CD14-positive monocyte (primary cell): ENCODE measurements at places on chromosomes 7 and 10.

GRCh38 chr10:109861081-109861480 is 62.2 kb downstream of the XPNPEP1 start:
- H3K4me3 ChIP-seq: no peak overlapping the region
- DNase-seq: no peak

- no peaks in the 10 kb centered on the region for H3K27me3 ChIP-seq
- H3K36me3 ChIP-seq: peaks cover 6% of the 10 kb centered on the region
- no peak overlapping the region for H3K27ac ChIP-seq
- no peak overlapping the region for H3K4me3 ChIP-seq
- H3K4me1 ChIP-seq: no peaks in the 10 kb centered on the region
- DNase-seq: no peak
Observed at GRCh38 chr10:103079100-103079499, 114.0 kb downstream of the NT5C2 start.

- peaks cover 33% of the 10 kb centered on the region for H3K4me1 ChIP-seq
- no peaks in the 10 kb centered on the region for H3K27me3 ChIP-seq
- no peak for DNase-seq
- no peak overlapping the region for H3K4me3 ChIP-seq
- no peaks in the 10 kb centered on the region for H3K36me3 ChIP-seq
Observed at GRCh38 chr10:88493691-88494483, 89.2 kb downstream of the RNLS start.

- DNase-seq: no peak
- no peaks in the 10 kb centered on the region for H3K4me1 ChIP-seq
- H3K27ac ChIP-seq: no peak overlapping the region
- H3K36me3 ChIP-seq: no peaks in the 10 kb centered on the region
Observed at GRCh38 chr7:95793658-95794057, 21.3 kb downstream of the DYNC1I1 start.

DNA sequence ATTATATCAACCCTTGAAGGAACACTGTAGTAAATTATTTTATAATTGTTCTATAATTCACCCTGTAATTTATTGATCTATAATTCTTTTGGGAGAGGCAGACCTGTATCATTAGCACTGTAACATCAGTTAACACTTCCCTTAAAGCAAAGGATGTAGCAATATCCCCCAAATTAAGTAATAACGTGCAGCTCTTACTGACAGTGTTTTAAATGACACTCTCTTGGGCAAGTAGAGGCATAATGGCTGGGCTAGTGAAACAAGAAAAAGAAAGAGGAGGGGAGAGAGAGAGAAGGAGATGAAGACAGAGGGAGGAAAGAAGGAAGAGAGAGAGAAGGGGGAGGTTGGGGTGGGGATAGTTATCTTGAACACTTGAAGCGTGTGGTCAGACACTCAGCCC is 161.0 kb upstream of the RNF32 start:
- no peak for DNase-seq
- peaks cover 6% of the 10 kb centered on the region for H3K4me1 ChIP-seq
- no peak overlapping the region for H3K27ac ChIP-seq
- H3K27me3 ChIP-seq: no peaks in the 10 kb centered on the region

DNA sequence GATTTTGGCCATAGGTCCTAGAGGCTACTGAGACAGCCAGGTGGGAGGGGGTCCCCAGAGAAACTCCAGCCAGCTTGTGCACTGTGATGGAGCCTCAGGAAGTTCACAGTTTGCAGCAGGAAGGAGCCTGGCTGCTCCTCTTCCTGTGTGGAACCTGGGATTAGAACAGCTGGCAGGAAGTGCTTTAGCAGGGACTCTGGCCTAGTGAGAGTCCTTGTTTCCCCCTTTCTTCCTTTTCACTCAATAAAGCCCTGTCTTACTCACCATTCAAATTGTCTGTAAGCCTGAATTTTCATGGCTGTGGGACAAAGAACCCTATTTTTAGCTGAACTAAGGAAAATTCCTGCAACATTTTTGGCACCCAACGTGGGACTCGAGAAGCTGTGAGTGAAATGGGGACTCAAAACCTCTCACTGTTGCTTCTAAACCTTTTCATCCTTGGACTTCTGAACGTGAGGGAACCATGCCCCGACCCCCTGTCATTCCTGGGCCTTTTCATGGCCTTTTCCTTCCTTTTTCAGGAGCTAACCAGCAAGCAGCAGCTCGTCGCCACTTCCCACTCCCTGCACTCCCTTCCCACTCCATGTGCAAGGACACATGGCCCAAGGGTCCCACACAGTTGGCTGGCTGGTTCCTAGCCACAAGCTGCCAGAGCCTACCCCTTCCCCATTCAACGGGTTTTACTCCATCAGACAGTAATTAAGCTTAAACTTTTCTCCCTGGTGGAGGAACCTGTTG is 32.8 kb upstream of the SORCS3 start:
- H3K27ac ChIP-seq: no peak overlapping the region
- no peaks in the 10 kb centered on the region for H3K4me1 ChIP-seq
- H3K4me3 ChIP-seq: no peak overlapping the region
- peaks cover 4% of the 10 kb centered on the region for H3K27me3 ChIP-seq

DNA sequence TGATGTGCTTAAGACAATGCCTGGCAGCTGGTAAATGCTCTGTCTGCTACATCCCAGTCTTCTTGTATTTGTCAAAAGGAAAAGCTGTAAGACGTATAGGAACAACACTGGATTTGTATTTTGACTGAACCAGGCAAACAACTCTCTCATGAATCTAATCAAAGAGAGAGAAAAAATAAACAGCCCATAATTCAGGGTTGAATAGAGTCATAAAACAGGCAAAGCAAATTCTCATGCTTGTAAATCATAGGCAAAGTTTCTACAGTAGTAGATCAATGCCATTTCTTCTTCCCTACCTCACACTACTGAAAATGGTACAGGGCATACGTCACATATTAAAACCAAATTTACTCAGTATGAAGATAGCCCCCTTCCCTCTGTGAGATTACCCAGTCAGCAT is 166.3 kb downstream of the SKIDA1 start:
- no peaks in the 10 kb centered on the region for H3K27me3 ChIP-seq
- DNase-seq: no peak
- H3K36me3 ChIP-seq: no peaks in the 10 kb centered on the region
- no peaks in the 10 kb centered on the region for H3K4me1 ChIP-seq

- DNase-seq: no peak
- H3K36me3 ChIP-seq: no peaks in the 10 kb centered on the region
- no peak overlapping the region for H3K27ac ChIP-seq
- H3K4me1 ChIP-seq: peaks cover 3% of the 10 kb centered on the region
Observed at GRCh38 chr10:71531485-71532446, 135.0 kb downstream of the CDH23 start.
